ENCODE measurements at places on chromosomes 1 and 21.

DNA sequence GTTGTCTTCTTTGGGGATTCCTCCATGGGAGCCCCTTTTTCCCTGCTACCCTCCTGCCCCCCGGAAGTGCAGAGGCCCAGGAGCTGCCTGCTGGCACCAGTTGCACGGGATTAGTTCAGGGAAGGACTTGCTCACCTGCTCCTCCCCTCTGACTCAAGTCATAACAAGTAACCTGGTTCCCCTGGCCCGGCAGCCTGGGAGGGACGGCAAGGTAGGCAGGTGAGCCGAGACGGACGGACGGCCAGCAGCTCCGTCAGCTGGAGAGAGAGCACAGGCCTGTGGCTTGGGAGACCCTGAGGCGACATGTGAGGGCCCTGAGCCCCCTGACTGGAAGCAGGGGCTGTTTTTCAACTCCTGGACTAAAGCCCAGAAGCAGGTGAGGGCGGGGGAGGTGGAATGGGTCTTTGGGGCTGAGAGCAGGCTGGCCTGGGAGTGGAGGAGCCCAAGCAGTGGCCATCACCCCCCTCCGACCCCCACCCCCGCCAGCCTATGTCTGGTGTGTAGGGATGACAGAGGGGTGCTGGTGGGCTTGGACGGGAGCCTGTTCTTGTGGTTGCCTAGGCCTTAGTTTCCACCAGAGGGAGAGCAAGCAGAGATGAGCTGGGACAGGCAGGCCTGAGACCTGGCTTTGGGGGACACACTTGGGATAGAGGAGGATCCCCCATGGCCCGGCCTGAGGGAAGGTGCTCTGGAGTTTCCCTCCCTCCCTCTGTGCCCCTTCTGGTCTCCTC, at the start of gene INAVA:
Gene INAVA (plus strand): TSS at position 189 of the 731 bp plus-strand sequence. CDS start 3,501 bp downstream, outside the sequence.
- no peak for DNase-seq

DNA sequence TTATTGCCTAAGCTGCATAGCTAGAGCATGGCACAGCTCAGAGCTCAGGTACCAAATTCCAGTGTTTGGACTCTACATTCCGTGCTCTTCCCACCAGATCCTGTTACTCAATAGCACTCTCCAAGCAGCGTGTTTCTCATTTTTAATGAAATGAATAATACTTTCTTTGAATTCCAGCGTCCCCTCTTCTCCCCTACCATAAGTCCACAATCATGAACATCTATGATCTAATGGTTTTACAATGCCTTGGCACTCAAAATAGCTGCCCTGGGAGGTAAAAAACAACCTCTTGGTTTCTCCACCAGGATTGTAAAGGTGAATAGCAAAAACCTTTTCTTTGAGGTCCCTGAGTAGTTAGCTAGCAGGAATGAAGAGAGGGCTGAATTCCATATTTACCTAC, 480.0 kb upstream of the PKN2 start:
- DNase-seq = no peak

DNA sequence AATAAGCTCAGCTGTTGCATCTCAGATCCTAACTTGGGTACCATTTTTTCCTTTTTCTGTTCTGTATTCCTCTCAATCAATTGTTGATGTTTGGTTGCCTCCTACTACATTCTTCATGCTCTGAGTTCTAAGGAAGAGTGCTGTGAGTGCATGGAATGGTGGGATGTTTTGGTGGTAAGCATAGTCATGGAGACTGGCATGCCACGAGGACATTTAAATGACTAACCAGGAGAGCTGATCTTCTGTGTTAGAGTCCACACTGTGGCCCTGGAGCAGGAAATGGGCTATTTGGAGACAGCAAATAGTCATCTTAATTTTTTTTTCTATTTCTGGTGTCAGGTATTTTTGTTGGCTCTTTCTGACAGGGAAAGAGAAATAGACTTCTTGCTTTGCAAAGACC, 69.5 kb upstream of the HSD17B7 start:
- DNase-seq = no peak

DNA sequence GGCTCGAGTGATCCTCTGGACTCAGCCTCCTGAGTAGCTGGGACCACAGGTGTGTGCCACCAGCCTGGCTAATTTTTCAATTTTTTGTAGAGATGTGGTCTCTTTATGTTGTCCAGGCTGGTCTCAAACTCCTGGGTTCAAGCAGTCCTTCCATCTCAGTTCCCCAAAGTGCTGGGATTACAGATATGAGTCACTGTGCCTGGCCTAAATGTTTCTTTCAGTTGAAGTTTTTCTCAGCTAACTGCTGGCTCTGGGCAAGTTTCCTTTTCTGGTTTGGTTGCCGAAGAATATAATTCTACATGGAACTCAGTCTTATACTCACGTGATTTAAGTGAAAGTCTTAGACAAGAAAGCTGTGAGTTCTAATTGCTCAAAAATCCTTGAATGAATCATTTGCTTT, 57.0 kb downstream of the SASS6 start:
- DNase-seq = no peak

DNA sequence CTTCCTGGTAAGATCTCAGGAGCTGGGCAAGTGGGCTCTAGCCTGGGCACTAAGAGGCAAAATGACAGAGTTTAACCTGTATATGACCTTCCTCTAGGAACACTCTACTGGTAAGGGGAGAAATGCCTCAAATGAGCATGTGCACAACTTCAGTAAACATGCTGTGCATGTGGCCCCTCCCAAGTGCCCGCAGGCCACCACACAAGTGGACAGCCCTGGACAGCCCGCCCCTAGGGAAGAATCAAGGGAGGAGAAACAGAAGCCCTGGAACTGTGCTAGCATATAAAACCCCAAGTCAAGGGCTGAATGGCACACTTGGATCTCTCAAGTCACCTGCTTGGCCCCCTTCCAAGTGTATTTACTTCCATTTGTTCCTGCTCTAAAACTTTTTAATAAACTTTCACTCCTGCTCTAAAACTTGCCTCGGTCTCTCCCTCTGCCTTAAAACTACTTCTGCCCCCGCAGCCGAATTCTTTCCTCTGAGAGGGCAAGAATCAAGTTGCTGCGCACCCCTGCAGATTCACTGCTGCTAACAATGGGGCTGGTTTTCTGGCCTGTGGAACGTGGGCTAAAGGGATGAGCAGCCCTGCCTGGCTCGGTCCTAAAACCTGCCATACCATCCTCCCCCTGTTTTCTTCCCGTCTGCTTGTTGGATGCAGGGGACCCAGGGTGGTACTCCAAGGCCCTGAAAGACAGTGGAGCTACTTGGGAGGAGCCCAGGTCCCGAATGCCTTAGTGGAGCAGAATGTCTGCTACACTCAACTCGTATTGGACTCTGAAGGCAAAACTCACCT, 93.5 kb downstream of the IER5 start:
- DNase-seq = no peak

GRCh38 chr1:236746785-236747184, 48.3 kb upstream of the MTR start:
- no peak for DNase-seq

GRCh38 chr1:200896531-200897196, 2.0 kb downstream of the INAVA start:
- DNase-seq = no peak

GRCh38 chr21:22791986-22792560, 1793.9 kb downstream of the NCAM2 start:
- peak; percentile 1 for DNase-seq

- DNase-seq = no peak
These were observed 99.1 kb upstream of the RAB3GAP2 start for GRCh38 chr1:220371324-220371723.

DNA sequence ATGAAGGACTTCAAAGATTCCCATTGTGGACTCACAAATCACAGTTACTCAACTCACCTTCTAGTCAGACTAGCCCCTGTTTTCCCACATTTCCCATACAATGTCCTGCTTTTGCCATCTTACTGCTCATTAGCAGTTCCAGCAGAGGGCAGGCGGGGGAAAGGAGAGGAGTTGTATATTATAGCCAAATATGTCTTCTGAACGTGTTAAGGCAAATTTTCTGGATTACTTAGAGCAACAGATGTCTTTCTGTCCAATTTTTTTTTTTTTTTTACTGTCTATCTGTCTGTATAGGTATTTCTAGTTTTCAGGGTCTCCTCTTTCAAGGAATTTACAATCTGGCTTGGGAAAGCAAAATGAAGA, 29.9 kb upstream of the DDAH1 start:
- no peak for DNase-seq

GRCh38 chr1:216907100-216907499, 183.9 kb upstream of the ESRRG start:
- no peak for DNase-seq

GRCh38 chr1:36157115-36157903, 1.3 kb downstream of the MAP7D1 start:
- DNase-seq = no peak

DNA sequence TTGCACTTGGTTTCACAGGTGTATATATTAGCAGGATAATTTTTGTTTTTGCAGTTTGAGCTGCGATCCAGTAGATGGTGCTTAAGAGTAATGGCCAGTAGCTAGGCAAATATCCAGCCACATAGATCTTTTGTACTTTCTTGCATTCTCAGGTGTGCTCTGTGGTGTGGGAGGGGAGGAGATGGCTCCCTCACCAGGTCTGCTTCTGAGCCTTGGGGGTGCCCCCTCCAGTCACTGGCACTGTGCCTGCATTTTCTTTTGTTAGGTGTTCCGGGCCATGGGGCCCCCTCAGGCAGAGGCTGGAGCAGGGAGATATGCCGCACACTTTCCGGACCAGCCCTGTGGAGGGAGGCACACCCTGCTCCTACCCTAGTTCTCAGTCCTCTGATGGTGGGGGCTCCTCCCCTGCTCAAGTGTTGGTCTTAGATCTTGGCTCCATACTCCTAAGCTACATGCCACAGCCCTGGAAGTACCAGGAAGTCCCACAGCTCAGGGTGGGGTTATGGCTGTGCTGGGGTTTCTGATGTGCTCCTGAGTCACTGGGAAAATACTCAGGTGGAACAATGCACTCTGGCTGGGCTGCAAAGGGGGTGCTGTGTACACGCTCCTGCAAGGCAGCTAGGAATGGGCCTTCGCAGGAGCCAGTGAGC, 197.6 kb upstream of the DMRTA2 start:
- DNase-seq = no peak

- DNase-seq = no peak
These were observed 46.3 kb upstream of the ADGRL2 start for GRCh38 chr1:81754424-81754823.

DNA sequence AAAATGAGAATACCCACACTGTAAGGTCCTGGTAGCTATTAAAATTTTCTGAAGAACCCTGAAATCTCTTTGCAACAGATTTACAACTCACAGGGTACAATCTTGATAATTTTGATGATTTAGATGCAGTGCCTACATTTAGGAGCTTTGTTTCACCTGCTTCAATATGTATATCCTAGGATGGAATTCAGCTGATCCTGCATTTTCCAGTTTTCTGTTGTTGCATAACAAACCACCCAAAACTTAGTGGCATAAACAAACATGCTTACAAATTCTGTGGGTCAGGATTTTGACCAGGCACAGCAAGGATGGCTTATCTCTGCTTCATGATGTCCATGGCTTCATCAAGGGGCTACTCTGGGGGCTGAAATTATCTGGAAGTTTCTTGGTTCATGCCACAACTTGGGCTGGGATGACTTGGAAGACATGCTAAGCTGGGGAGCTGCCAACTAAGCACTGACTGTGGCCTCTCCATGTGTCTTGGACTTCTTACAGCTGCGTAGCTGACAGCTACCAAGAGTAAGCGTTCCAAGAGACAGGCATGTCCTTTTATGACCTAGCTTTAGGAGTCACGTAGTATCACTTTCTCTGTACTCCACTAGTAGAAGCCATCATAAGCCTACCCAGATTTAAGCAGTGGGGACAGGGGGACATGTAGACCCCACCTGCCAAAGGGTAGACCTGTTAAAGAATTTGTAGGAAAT, 108.5 kb downstream of the CACHD1 start:
- DNase-seq = no peak

DNA sequence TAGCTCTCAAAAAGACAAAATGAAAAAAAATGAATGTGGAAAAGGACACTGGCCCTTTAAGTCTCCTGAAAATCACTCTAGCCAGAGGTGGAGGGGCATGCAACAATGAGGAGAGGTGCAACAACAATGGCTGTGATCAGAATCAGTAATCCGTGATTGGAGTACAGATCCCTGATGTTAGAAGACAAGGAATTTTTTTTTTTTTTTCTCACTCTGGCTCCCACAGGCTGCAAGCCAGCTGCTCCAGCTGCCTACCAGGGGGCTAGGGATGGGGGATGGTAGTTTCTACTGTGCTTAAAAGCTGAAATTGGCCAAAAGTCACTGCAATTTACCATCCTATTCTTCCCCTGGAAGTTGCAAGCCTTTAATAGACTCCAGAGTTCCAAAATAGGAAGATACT, 54.5 kb downstream of the STYXL2 start:
- DNase-seq = no peak

DNA sequence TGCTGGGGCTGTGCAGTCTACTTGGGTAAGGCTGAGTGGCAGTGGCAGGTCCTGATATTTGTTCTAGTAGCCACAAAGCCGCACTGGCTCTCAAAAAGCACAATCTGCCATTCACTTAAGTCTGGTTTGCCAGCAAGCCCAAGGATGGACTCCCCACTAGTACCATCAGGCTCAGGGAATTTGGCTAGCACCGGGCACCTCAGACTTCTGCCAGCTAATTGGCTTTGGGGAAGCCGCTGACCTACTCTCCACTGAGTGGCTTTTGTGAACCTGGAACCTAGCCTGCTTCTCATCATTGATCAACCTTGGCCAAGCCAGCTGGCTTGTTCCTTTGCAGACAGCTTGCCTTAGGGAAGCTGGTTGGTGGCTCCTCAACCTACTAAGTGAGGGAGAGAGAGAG, 83.1 kb downstream of the ESRRG start:
- DNase-seq = no peak

DNA sequence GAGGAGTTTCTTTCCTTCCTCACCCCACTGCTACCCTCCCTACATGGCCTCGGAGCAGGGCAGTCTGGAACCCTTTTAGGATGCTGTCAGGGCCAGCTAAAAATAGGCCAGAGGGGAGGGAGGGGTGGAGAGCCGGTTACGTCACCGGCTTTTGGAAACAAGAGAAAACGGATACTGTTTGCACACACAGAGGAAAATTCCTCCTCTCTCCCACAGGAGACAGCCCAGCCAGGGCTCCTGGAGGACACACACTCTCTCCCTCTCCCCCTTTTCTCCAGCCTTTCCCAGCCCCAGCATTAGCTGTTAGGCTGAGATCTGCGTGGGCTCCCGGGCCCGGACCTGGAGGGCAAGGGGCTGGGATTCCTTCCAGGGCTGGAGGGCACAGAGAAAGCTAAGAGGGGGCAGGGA, 20.0 kb upstream of the ALDH4A1 start:
- no peak for DNase-seq

DNA sequence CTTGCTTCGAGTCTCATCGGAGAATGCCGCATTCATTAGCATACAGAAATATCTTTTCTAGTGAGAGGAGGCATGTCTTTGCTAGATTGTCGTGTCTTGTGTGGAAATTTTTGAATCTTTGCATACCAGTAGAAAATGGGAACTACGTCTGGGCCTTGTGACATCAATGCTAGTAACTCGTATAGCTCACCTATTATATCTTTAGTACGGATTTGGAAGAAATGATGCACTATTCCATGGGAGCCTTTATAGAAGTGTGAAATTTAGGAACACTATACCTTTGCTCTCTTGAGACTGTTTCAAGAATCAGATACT, 835 bp downstream of the UHMK1 start:
- no peak for DNase-seq
